Activated CD4-positive, alpha-beta T cell treated with anti-CD3 and anti-CD28 coated beads for 36 hours (primary cell): ENCODE measurements at places on chromosomes 4 and X.
A peak's percentile ranks its signal among the peaks of the same experiment; 100 is the strongest.

DNA sequence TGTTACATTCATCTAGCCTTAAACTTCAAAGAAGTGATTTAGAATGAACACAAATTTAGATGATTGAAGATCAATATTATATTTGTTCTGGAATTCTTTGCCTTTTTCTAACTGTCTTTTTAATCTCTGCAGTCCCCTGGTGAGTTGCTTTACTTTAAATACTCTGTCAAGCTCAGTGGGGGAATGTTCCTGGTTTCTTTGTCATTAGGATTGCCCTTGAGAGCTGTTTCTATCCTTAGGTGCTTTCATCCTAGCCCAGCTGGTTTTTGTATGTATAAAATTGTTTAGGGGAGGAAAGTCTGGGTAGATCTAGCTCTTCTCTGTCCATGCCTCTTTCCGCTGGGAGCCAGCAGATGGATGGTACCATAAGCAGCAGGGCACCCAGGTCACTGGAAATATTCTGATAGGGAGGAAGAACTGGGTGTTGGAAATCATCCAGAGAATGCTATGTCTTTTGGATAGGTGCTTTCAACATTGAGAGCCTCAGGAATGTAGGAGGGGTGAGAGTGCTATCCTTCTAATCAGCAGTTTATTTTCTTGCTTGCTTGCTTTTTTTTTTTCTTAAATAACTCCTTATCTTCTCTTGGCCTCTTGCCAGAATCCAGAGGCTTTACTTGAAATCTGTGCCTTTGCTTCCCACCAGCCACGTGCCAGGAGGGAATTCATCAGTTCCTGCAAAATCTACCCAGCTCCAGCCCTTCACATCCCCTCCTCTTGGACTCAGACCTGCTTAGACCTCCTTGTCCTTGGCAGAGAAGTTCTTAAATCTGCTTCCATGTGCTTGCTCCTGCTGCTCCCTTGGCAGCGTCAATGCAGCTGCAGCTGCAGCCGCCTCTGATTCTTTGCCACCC is 215.3 kb upstream of the ANXA3 start:
- peaks cover 5% of the 10 kb centered on the region for H3K27me3 ChIP-seq
- H3K4me1 ChIP-seq = no peaks in the 10 kb centered on the region
- DNase-seq = no peak
- no peak overlapping the region for H3K4me3 ChIP-seq

DNA sequence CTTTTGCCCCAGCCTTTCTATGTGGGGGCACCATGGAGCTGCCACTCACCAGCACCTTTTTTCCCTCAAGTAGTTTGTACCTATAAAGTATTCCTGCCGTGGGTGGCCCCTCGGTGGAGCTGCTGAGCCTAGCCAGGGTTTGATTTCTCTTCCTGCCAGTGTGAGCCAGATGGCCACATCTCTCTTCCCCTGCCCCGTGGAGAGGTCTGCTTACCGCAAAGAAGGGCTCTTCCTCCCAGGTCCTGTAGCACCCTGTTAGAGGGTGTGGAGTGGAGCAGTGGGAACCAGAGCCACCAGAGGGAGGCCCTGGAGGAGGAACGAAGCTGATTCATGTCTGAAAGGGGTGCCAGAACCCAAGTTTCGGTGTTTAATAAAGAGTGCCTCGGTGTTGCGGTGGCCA is 95.4 kb downstream of the PTTG2 start:
- H3K4me1 ChIP-seq = no peaks in the 10 kb centered on the region
- H3K27me3 ChIP-seq = no peaks in the 10 kb centered on the region
- H3K4me3 ChIP-seq = no peak overlapping the region
- DNase-seq = no peak

- peak overlapping the region; percentile 80 for H3K4me3 ChIP-seq
- peaks cover 51% of the 10 kb centered on the region for H3K36me3 ChIP-seq
- peak; percentile 3 for DNase-seq
- no peaks in the 10 kb centered on the region for H3K27me3 ChIP-seq
- peak overlapping the region; percentile 94 for H3K27ac ChIP-seq
- peaks cover 74% of the 10 kb centered on the region for H3K4me1 ChIP-seq
Observed at GRCh38 chr4:1250921-1251772, 2.2 kb upstream of the CTBP1 start.

DNA sequence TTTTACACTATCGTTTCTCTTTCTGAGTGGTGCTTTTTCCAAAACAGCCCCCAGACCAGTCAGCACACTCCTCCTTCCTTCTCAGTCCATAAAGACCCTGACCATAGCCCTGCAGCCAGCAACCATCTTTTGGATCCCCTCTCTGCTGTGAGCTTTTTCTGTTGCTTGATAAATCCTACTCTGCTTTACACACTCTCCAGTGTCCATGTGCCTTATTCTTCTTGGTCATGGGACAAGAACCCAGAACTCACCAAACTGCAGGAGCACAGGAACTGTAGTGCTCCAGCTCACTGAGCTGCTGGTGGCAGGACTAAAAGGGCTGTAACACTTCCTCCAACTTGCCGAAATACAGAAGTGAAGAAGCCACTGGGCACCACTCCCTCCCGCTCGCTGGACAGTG is 32.5 kb downstream of the COX18 start:
- no peak overlapping the region for H3K27ac ChIP-seq
- peaks cover 4% of the 10 kb centered on the region for H3K27me3 ChIP-seq
- H3K4me1 ChIP-seq = peaks cover 15% of the 10 kb centered on the region

DNA sequence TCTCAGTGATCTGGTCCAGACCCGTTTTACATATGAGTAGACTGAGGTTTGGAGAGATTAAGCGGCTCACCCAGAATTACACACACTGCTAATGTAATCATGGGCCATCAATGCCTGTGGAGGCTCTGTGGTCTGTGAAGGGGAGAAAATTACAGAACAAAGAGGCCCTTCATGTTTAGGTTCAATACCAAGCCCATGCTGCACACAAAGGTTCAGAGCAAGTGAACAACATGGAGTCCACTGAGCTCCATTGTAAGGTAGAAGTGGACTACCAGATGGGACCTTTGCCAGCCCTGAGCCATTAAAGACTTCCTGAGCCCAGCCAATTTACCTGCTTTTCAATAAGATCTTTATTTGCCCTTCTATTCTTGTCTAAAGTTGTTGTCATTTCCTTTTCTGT is 109.8 kb downstream of the LUZP4 start:
- no peak for DNase-seq
- no peaks in the 10 kb centered on the region for H3K4me1 ChIP-seq
- no peak overlapping the region for H3K4me3 ChIP-seq
- H3K36me3 ChIP-seq = no peaks in the 10 kb centered on the region
- H3K27ac ChIP-seq = no peak overlapping the region

GRCh38 chr4:123133397-123134050 is 211.1 kb upstream of the NUDT6 start:
- H3K4me1 ChIP-seq = no peaks in the 10 kb centered on the region
- H3K36me3 ChIP-seq = peaks cover 2% of the 10 kb centered on the region
- no peaks in the 10 kb centered on the region for H3K27me3 ChIP-seq
- DNase-seq = no peak

DNA sequence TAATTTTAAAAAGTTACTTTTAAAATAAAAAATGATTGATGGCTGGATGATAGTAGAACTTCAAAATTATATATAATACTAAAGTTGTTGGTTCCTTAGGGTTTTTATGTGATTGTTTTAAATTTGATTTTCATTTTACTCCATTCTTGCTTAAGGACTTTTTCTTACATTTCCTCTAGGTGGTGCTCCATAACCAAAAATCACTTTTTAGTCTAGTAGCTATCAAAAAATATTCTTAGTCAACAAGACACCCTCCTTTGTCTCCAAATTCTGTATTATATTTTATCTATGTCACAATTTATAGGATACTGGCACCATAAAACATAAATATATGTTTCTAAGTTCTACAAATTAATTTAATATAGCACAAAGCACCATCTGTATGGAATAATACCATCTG is 67.2 kb upstream of the BRWD3 start:
- H3K27me3 ChIP-seq = no peaks in the 10 kb centered on the region
- H3K4me3 ChIP-seq = no peak overlapping the region
- H3K4me1 ChIP-seq = no peaks in the 10 kb centered on the region

GRCh38 chr4:138773321-138773720 is 242.3 kb upstream of the NOCT start:
- H3K4me1 ChIP-seq = no peaks in the 10 kb centered on the region
- DNase-seq = no peak
- H3K27ac ChIP-seq = no peak overlapping the region
- no peak overlapping the region for H3K4me3 ChIP-seq
- H3K36me3 ChIP-seq = no peaks in the 10 kb centered on the region

- H3K4me1 ChIP-seq = no peaks in the 10 kb centered on the region
- H3K36me3 ChIP-seq = peaks cover 7% of the 10 kb centered on the region
- no peaks in the 10 kb centered on the region for H3K27me3 ChIP-seq
- no peak overlapping the region for H3K4me3 ChIP-seq
- no peak overlapping the region for H3K27ac ChIP-seq
- DNase-seq = no peak
Observed at GRCh38 chrX:153692611-153693156, 5.0 kb downstream of the SLC6A8 start.

DNA sequence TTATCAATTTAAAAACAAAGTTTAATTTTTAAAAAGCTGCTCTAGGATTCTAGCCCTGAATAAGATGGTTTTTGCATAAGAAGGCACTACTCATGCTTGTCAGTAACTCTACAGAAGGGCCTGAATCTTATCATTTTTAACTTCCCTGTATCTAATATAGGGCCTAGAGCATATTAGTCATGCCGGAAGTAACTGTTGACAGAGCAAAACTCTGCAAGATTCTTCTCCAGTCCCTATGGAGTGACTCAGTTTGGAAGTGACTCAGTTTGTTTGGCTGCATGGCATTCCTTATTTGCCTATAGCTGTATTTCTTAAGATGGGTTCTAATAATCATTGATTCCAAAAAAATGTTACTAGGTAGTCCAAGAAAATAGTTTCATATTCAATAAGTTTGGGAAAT is 431.8 kb upstream of the HTR2C start:
- no peaks in the 10 kb centered on the region for H3K4me1 ChIP-seq
- H3K27ac ChIP-seq = no peak overlapping the region
- H3K27me3 ChIP-seq = no peaks in the 10 kb centered on the region
- DNase-seq = no peak
- no peaks in the 10 kb centered on the region for H3K36me3 ChIP-seq

GRCh38 chr4:4333265-4333706 is 43.2 kb downstream of the ZBTB49 start:
- H3K4me3 ChIP-seq = no peak overlapping the region
- H3K27me3 ChIP-seq = no peaks in the 10 kb centered on the region
- peak; percentile 13 for DNase-seq
- no peaks in the 10 kb centered on the region for H3K36me3 ChIP-seq

GRCh38 chr4:152970102-152970820 is 34.1 kb downstream of the FHDC1 start:
- DNase-seq = no peak
- no peak overlapping the region for H3K4me3 ChIP-seq
- no peaks in the 10 kb centered on the region for H3K36me3 ChIP-seq
- no peaks in the 10 kb centered on the region for H3K4me1 ChIP-seq
- H3K27me3 ChIP-seq = no peaks in the 10 kb centered on the region

DNA sequence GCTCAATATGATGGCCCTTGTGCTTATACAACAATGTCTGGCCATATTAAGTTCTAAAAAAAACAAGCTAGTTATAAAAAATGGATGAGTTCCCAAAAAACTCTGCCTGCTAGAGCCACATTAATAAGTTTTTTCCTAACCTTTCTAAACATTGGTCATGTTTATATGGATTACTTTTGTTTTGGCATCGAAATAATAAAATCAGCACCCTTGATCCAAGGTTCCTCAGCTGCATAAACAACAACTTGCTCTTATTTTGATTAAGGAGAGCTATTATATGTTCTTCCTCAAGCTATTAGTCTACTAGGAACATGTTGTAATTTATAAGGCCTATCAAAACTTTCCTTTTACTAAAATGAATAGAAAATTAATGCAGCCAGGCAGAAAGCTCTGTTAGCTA is 48.4 kb downstream of the UNC5C start:
- no peak overlapping the region for H3K27ac ChIP-seq
- no peak for DNase-seq
- peaks cover 6% of the 10 kb centered on the region for H3K27me3 ChIP-seq
- no peaks in the 10 kb centered on the region for H3K4me1 ChIP-seq
- H3K36me3 ChIP-seq = no peaks in the 10 kb centered on the region

- no peak for DNase-seq
- no peaks in the 10 kb centered on the region for H3K36me3 ChIP-seq
- H3K4me3 ChIP-seq = no peak overlapping the region
- H3K27ac ChIP-seq = no peak overlapping the region
Observed at GRCh38 chr4:134215620-134216344, 14.2 kb upstream of the PABPC4L start.

DNA sequence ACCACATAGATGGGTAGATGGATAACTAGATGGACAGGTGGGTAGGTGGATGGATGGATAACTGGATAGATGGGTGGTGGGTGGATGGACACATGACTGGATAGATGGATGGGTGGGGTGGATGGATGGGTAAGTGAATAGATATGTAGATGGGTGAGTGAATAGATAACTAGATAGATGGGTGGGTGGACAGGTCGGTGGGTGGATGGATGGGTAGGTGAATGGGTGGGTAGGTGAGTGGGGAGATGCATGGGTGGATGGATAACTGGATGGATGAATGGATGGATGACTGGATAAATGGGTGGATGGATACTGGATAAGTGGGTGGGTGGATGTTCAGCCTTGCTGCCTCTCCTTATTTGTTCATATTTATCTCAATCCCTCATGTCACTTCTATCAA is 52.1 kb upstream of the MTNR1A start:
- H3K36me3 ChIP-seq = no peaks in the 10 kb centered on the region
- no peak for DNase-seq
- no peaks in the 10 kb centered on the region for H3K27me3 ChIP-seq

GRCh38 chr4:93983140-93983539 is 154.6 kb downstream of the ATOH1 start:
- H3K27ac ChIP-seq = no peak overlapping the region
- H3K4me3 ChIP-seq = no peak overlapping the region
- no peaks in the 10 kb centered on the region for H3K27me3 ChIP-seq

GRCh38 chrX:120625371-120625770 is 4.5 kb downstream of the C1GALT1C1 start:
- H3K27me3 ChIP-seq = no peaks in the 10 kb centered on the region
- peaks cover 11% of the 10 kb centered on the region for H3K36me3 ChIP-seq
- H3K4me3 ChIP-seq = no peak overlapping the region
- peaks cover 20% of the 10 kb centered on the region for H3K4me1 ChIP-seq

- H3K4me3 ChIP-seq = no peak overlapping the region
- no peak for DNase-seq
- H3K36me3 ChIP-seq = peaks cover 2% of the 10 kb centered on the region
- H3K27me3 ChIP-seq = no peaks in the 10 kb centered on the region
Observed at GRCh38 chrX:63506320-63506719, 155.2 kb upstream of the SPIN4 start.

DNA sequence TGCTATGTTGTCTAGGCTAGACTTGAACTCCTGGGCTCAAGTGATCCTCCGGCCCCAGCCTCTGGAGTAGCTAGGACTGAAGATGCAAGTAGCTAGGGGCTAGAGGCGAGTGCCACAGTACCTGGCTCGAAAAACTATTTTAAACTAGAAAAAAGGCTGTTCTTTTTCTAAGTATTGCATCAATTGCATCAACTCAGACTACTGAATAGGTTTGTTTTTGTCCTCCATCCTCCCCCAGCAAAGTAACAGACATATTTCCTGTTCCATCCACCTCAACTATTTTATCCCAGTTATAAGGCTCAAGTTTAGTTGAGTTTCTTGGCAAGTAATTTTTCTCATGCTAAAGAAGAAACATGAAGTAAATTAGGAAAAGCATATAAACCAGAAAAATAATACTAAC is 4.1 kb downstream of the SH3RF1 start:
- DNase-seq = no peak
- H3K27ac ChIP-seq = no peak overlapping the region
- H3K4me3 ChIP-seq = no peak overlapping the region
- peaks cover 4% of the 10 kb centered on the region for H3K4me1 ChIP-seq

GRCh38 chrX:19075754-19076153 is 46.5 kb downstream of the ADGRG2 start:
- H3K36me3 ChIP-seq = no peaks in the 10 kb centered on the region
- no peaks in the 10 kb centered on the region for H3K27me3 ChIP-seq
- H3K4me1 ChIP-seq = no peaks in the 10 kb centered on the region
- no peak for DNase-seq
- no peak overlapping the region for H3K27ac ChIP-seq

- H3K27ac ChIP-seq = no peak overlapping the region
- peaks cover 30% of the 10 kb centered on the region for H3K36me3 ChIP-seq
- no peak overlapping the region for H3K4me3 ChIP-seq
Observed at GRCh38 chr4:1842993-1843448, 12.9 kb downstream of the LETM1 start.
